GM18507 (cell line): ENCODE measurements at places on chromosomes 12 and 14.

DNA sequence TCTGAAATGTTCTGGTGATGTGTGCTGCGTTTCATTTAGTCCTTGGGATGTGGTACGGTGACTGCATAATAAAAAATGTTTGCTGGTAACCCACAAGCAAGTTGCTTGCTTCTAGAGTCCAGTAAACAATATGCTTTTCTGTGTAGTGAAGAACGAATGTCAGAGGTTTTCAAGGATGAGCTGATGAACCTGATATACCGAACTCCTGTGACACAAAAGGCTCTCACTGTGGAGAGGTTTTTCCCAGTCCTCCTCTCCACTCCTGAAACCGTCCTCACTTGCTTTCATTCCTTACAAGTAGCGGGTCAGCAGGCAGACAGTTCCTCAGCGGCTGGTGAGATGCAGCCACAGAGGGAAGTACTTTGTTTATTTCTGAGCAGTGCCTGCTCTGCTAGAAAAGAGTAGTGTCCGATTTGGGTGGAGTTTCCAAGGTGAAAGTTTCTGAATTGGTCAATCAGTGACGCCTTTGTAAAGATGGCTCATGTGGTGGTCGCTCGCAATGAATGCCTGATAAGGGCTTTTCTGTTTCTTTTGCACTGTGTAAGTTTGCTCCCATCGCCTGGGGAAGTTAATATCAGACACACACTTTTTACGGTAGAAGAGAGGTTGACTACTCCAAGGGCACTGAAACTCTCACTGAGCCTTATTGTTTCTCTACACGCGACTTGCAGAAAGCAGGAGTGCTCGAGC is 3.0 kb downstream of the ETV6 start:
- DNase-seq, result no peak

- DNase-seq, result no peak
These were observed 6.5 kb downstream of the EIF2B2 start for GRCh38 chr14:75009176-75009575.

GRCh38 chr12:16602412-16602811 is 3.5 kb downstream of the LMO3 start:
- DNase-seq, result no peak

DNA sequence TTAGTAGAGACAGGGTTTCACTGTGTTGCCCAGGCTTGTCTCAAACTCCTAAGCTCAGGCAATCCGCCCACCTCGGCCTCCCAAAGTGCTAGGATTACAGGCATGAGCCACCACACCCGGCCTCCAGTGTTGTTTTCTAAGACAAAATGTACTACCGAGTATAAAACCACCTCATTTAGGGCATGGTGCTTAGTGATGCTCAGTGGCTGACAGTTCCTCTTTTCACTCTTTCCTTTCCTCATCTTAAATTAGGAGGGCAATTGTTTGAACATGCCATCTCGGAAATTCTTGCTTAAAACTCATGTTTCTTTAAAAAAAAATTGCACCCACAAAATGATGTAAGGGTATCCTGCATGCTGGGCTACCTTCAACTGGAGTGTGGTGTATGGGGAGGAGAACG is 89.0 kb downstream of the RFX4 start:
- no peak for DNase-seq

- no peak for DNase-seq
These were observed 90.7 kb downstream of the RERG start for GRCh38 chr12:15130541-15130940.

DNA sequence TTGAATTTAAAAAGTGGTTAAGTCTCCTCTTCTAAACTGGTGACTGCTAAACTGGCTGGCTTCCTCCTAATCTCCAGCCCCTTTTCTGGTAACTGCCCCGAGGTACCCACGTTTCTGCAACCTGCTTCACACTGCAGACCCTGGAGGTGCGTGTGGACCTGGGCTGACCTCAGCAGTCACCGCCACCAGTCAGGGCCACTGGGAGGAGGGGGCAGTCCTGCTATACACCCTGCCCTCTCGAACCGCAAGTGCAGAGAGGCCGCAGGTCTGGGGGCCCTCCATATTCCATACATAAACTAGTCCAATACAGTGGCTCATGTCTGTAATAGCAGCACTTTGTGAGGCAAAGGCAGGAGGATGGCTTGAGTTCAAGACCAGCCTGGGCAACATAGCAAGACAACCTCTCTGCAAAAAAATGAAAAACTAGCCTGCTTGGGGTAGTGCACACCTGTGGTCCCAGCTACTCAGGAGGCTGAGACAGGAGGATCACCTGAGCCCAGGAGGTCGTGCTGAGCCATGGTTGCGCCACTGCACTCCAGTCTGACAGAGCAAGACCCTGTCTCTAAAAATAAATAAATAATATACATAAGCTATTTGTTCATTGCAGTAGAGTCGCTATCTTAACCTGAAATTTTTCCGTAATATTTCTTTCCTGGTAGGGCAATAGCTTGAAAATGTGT is 25.6 kb downstream of the VPS37B start:
- no peak for DNase-seq

- no peak for DNase-seq
These were observed 17.6 kb downstream of the CKB start for GRCh38 chr14:103504991-103505565.

DNA sequence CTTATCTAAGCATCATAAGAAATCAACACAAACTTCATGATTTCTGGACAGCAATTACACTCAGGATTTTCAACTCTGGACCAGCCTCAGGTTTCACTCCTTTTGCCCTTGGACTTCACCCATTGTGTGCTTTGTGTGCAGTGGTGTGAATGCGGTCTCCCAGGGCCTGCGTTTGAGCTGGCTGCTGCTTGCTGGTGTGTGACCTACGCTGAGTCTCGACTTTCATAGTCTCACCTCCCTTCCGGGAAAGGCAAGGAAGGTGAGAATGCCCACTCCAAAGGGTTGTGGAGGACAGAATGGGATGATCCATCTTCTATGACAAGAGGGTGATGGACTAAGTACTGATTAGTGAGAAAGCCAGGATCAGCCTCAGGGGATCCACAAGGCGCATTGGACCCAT is 228.8 kb downstream of the C12orf75 start:
- DNase-seq, result no peak
